ENCODE measurements at places on chromosomes 11 and 22.
A peak's percentile ranks its signal among the peaks of the same experiment; 100 is the strongest.

GRCh38 chr11:62504158-62504973, 42.2 kb downstream of the AHNAK start:
- no peak for DNase-seq

GRCh38 chr22:45072322-45072903, 62.6 kb upstream of the PHF21B start:
- DNase-seq = no peak

DNA sequence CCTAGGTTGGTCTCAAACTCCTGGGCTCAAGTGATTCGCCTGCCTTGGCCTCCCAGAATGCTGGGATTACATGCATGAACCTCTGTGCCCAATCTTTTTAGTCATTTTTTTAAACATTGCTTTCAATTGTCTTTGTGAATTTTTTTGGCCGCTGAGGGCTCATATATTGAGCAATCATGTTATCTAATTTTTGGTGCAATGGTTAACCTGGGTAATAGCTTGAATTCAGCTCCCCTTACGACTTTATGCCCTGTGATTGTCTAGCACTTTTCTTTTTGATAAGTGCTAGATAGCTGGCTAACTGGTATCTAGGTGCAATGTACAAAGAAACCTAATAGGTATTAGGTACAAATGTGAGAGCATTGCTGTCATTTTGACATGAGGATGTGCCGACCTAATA, 35.3 kb upstream of the CAT start:
- DNase-seq = no peak

- DNase-seq = no peak
Observed at GRCh38 chr11:17581036-17581731, 34.1 kb downstream of the OTOG start.

DNA sequence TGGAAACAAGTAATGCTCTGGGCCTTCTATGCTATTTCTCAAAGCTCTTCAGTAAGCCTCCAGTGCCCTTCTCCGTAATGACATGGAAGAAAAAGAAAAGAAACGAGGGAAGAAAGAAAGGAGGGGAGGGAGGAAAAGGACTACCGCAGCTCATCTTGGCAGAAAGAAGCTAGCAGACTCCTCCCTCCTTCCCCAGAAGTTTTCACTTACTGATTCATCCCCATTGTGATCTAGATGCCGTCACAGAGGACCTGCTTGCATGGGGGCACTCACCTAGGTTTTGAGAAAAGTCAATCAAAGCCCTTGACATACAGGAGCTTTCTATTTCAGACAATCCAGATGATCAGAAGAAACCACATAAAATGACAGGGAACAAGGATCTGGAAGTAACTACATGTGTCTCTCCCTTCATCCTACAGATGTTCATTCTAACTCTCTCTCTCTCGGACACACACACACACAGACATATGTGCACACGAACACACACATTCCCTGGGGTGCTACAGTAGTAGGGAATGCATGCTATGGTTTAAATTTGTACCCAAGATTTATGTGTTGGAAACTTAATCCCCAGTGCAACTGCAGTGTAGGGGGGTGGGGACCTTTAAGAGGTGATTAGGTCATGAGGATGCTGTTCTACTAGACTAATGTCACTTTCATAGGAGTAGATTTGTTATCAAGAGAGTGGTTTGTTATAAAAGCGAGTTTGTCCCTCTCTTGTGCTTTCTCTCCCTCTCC, 37.6 kb upstream of the RCN1 start:
- DNase-seq = no peak

- DNase-seq = no peak
Observed at GRCh38 chr11:9669954-9670353, 6.1 kb downstream of the SWAP70 start.

- DNase-seq = no peak
Observed at GRCh38 chr11:30091737-30092136, 74.9 kb upstream of the KCNA4 start.

GRCh38 chr11:122633219-122633829, 22.2 kb upstream of the UBASH3B start:
- DNase-seq = no peak

DNA sequence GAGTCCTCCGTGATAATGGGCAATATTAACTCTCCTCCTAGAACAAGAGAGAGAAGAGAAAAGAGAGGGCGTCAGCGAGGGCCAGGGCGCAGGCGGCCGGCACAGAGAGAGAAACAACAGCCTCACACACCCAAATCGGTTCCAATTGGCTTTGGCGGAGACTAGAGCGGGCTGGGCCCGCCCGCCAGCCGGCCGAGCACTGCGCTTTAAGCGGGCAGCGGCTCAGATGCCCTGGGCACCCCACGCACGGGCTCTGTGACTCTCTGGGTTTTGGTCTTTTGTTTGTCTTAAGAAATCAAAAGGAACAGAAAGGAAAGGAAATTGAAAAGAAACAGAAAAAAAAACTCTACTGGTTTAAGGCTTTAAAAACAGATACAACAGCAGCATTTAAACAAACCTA, 17.0 kb downstream of the SLC22A12 start:
- DNase-seq = no peak

- DNase-seq = no peak
Observed at GRCh38 chr11:99505316-99505715, 484.6 kb downstream of the CNTN5 start.

GRCh38 chr11:62851807-62852522, 12.6 kb upstream of the WDR74 start:
- no peak for DNase-seq

- DNase-seq = no peak
Observed at GRCh38 chr11:34633990-34634693, 13.2 kb downstream of the EHF start.

GRCh38 chr11:79437278-79437980, 3.4 kb downstream of the TENM4 start:
- DNase-seq = peak; percentile 54

- no peak for DNase-seq
Observed at GRCh38 chr11:18091731-18092130, 14.2 kb downstream of the SAAL1 start.

DNA sequence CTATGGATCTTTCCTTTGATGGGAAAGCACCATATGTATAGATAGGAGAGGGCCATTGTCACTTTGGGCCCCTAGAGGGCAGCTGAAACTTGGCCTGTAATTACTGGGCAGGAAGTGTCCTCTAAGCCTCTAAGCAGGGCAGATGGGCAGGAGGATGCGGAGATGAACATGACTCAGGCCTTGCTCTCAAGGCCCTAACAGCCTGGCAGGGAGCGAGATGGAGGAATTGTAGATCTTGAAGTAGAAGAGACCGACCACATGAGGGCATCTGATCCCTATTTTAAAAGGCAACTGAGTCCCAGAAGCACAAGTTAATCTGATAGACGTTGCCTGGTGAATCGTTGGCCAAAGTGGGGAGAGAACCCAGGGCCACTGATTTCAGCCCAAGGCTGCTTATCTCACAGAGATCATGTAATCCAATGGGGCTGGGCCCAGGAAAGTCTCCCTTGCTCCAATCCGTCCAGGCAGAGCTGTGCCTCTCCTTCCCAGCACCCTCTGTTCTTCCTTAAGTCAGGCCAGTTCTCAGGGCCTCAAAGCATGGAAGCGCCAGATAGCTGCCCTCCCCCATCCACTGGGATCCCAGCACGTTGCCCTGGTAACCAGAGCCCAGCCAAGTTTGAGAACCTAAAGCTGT, 2.5 kb upstream of the SEPTIN3 start:
- peak; percentile 43 for DNase-seq

DNA sequence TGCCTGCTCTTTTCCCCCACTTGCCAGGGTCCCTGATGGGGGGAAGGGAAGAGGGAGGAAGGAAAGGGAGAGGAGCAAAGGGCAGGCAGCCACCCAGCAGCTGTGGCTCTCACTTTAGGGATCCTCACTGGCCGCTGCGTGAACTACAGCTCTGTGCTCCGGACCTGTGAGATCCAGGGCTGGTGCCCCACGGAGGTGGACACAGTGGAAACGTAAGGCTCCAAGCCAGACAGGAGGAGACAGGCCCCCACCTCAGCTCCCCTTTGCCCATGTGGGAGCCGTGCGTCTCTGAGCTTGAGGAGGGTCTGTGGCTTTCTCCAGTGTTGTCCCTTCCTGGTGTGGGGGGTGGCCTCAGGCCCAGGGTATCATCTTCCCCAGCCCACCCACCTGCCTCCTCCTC, 9.9 kb downstream of the P2RX3 start:
- no peak for DNase-seq

DNA sequence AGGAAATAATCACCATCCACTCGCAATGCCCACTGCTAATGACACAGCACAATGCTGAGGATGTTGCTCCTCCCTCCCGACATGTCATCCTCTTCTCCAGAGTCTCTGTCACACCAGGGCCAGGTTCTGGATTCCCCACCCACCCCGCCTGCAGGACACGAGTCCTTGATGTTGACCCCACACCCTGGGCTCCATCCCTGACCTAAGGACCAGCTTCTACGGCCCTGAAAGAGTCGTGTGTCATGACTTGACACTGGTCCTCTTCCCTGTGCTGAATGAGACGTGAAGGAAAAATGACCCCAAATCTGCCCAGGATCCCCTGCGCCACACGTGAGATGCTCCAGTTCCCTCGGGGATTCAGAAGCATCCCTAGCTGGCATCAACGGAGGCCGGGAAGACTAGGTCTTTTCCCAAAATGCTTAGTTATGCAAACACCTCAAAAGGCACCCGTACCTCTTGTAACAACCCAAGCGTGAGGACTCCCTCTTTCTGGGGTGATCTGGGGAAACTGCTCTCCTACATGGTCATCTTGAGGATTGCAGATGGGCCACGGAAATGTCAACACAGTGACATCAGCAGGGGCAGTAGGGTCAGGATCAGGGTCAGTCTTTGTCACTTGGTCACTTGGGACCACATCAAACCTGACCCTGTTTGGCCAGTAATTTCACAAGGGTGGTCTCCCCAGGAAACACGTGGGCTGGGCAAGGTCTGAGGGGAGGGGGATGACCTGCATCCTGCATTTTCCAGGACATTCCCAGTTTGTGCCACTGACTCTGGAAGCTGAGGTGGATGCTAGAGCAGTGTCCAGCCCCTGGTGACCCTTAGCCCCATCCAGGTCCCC, 42.0 kb downstream of the IGLL5 start:
- DNase-seq = no peak

DNA sequence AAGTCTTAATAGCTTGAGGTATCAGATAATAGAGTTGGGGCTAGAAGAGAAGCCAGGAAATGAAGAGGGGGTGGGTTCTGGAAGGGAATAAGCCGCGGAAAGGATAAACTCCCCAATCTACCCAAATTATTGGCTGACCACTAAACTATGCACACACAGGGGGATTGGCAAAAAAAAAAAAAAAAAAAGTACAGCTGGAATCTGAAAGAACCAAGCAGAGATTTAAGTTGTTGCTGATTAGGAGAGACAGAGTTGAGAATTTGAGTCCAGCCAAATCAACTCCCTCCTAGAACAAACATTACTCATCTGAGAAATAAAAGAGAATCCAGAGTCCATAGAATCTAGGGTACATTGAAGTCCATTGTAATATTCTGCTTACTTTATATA, 134.9 kb downstream of the CCDC81 start:
- no peak for DNase-seq

- no peak for DNase-seq
Observed at GRCh38 chr11:120404495-120404894, 68.3 kb downstream of the ARHGEF12 start.

GRCh38 chr11:78432058-78432515, 14.5 kb upstream of the GAB2 start:
- peak; percentile 28 for DNase-seq

DNA sequence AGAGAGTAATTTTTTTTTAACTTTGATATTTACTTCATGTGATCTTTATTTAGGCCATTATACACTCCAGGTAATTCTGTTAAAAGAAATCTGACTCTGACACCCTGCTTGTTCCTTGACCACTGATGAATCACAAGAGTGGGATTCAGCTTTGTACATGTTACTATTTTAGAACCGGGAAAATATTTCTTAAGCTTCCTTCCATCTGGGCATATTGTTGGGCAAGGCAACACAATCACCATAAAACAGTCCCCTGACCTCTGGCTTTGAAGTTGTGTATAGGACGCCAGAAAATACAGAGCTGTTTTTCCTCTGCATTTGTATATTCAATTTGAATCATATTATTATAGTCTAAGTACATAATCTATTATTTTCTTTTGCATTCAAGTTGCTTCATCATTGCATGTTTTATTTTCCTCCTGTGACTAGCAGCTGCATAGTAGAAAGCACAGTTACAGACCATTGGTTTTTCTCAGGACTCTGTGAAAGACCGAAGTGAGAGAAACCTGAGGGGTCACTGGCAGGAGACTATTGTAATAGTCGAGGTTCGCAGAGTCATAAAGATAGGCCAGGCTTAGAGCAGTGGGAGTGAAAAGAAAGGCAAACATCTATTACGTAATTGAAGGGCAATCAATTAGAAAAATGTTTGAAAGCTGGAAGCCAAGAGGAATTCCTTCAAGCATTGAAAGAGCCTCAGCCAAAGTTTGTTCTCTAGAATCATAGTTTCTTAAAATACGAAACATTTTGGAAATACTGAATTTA, 51.8 kb upstream of the SLC36A4 start:
- no peak for DNase-seq

- DNase-seq = no peak
Observed at GRCh38 chr11:12188548-12189317, 78.3 kb downstream of the MICAL2 start.

DNA sequence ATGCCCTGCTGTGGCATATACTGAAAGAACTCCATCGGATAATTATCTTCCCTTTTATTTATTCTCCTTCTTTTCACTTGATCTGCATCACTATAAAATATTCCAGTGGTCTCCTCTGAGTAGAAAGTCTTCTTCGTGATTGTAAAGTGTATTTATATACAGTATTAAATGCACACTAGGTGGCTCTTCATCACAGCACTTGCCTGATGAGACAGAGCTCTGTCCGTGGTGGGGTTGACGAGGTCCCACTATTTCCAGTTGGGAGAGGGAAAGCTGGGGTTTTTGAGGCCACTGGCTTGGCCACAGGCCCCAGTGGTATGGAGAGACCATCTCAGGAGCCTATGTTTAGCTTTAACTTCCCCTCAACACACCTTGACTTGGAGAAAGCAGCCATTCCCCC, 31.6 kb upstream of the ZBTB16 start:
- no peak for DNase-seq

GRCh38 chr11:72690166-72690565, 15.9 kb upstream of the PDE2A start:
- DNase-seq = no peak

- DNase-seq = no peak
Observed at GRCh38 chr11:44028401-44028800, 19.4 kb upstream of the ACCSL start.

DNA sequence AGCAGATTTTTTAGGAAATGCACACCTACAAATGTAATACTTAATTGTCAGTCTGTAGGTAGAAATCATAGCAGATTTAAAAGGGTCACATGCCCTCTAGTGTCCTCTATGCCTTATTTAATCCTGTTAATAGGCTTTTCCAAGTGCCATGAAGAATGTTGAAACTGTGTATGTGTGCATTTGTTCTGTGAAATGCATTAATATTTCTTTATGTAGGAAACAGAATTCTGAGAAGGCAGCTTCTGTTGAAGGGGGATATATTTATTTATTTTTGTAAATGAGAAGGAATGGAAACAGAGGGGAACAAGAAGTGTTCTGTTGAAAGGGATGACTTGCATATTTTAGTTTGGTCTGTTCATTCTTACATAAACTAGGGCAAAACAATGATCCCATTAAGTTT, 51.0 kb downstream of the SVIP start:
- DNase-seq = no peak

- DNase-seq = no peak
Observed at GRCh38 chr11:85712953-85713352, 27.0 kb upstream of the CCDC89 start.

- DNase-seq = no peak
Observed at GRCh38 chr22:30267382-30268302, 991 bp upstream of the OSM start.

GRCh38 chr22:31088233-31088986, 7.3 kb downstream of the SMTN start:
- no peak for DNase-seq
